Neural cell (in vitro differentiated cells): ENCODE measurements at places on chromosomes 6 and 20. TPM values are rescaled to one million over a fixed set of nuclear protein-coding genes. Genes with fewer than 3 reads are reported as not detected.

Gene ZBP1
- not detected in 2 replicates for polyA plus RNA-seq

Gene BNIP5
- polyA plus RNA-seq: not detected in 2 replicates

Gene TRAPPC3L
- polyA plus RNA-seq: not detected in 2 replicates

Gene SAMD10
- polyA plus RNA-seq: 23.3 and 28.7 TPM in 2 replicates

Gene EDN1
- 2.2 and 2.7 TPM in 2 replicates for polyA plus RNA-seq

Gene KCNK16
- polyA plus RNA-seq: not detected in 2 replicates

Gene TMEM242
- 17.6 and 19.4 TPM in 2 replicates for polyA plus RNA-seq

Gene NRSN1
- 23.1 and 24.5 TPM in 2 replicates for polyA plus RNA-seq

Gene FAM83D
- 0.48 and 2.4 TPM in 2 replicates for polyA plus RNA-seq

Gene MICAL1
- 54.2 and 80.1 TPM in 2 replicates for polyA plus RNA-seq

Gene FUT9
- 16.1 and 18.5 TPM in 2 replicates for polyA plus RNA-seq

Gene ERMARD
- 39.1 and 51.2 TPM in 2 replicates for polyA plus RNA-seq

Gene ULBP1
- polyA plus RNA-seq: 0.22 and 0.38 TPM in 2 replicates

Gene IBTK
- polyA plus RNA-seq: 53.6 and 64.6 TPM in 2 replicates

Gene ENPP1
- polyA plus RNA-seq: 0.52 TPM in 1 of 2 replicates, not detected in the other

Gene NKAIN4
- 11.2 and 18.7 TPM in 2 replicates for polyA plus RNA-seq

Gene CFAP206
- polyA plus RNA-seq: 5.7 and 6.6 TPM in 2 replicates

Gene TRIM15
- not detected in 2 replicates for polyA plus RNA-seq

Gene SLC22A16
- polyA plus RNA-seq: not detected in 2 replicates

Gene ENPP5
- 1.1 and 1.2 TPM in 2 replicates for polyA plus RNA-seq

Gene MAS1
- not detected in 2 replicates for polyA plus RNA-seq

Gene BTNL2
- polyA plus RNA-seq: not detected in 2 replicates

Gene ARMC12
- 2.2 and 4.9 TPM in 2 replicates for polyA plus RNA-seq

Gene HLA-DRA
- polyA plus RNA-seq: not detected in 2 replicates

Gene HLA-F
- 1.4 TPM in 1 of 2 replicates, not detected in the other for polyA plus RNA-seq

Gene FGD2
- not detected in 2 replicates for polyA plus RNA-seq

Gene ZFP57
- polyA plus RNA-seq: not detected in 2 replicates

Gene LIME1
- 65.2 and 83.6 TPM in 2 replicates for polyA plus RNA-seq

Gene KIFC1
- polyA plus RNA-seq: 0.52 and 2.1 TPM in 2 replicates

Gene TREML4
- polyA plus RNA-seq: not detected in 2 replicates

Gene GGTLC1
- not detected in 2 replicates for polyA plus RNA-seq

Gene PRDM1
- 0.09 TPM in 1 of 2 replicates, not detected in the other for polyA plus RNA-seq

Gene CDH4
- polyA plus RNA-seq: 24.6 and 32.0 TPM in 2 replicates

Gene OTOR
- polyA plus RNA-seq: not detected in 2 replicates

Gene POPDC3
- not detected in 2 replicates for polyA plus RNA-seq

Gene SLC26A8
- polyA plus RNA-seq: not detected in 2 replicates

Gene KCNS1
- not detected in 2 replicates for polyA plus RNA-seq

Gene CLDN20
- 1.2 TPM in 1 of 2 replicates, not detected in the other for polyA plus RNA-seq

Gene PRPF6
- 91.9 and 94.4 TPM in 2 replicates for polyA plus RNA-seq
